MCF 10A (cell line): ENCODE measurements at places on chromosomes 2 and 18. TPM values are rescaled to one million over a fixed set of nuclear protein-coding genes. Genes with fewer than 3 reads are reported as not detected.

SOWAHC gene
- 25.6 and 35.3 TPM in 2 replicates for total RNA-seq

CREG2 gene
- total RNA-seq: not detected in 2 replicates

GRCh38 chr18:48826806-48827205 is 124.0 kb downstream of the SMAD7 start:
- no peaks in the 10 kb centered on the region for H3K27me3 ChIP-seq
- peaks cover 15% of the 10 kb centered on the region for H3K4me1 ChIP-seq
- H3K27ac ChIP-seq: peak overlapping the region; percentile 2
- H3K4me3 ChIP-seq: no peak overlapping the region

DNA sequence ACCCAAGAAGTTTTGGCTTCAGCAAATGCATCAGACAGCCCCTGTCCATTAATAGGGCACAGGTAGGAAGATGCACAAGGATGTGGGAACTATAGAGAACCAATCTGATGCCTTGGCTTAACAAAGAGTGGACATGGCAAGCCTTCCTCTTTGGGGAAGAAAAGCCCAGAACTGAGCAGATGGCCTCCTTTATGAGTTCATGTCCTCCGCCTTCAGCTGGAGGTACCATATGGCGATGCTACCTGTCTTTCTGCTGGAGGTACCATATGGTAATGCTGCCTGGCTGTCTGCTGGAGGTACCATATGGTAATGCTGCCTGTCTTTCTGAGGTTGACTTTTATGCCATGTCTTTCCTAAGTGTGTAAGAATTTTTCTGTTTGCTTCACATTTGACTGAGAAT is 6.0 kb downstream of the RETREG2 start:
- no peak for DNase-seq
- H3K4me1 ChIP-seq: no peaks in the 10 kb centered on the region
- no peak overlapping the region for H3K4me3 ChIP-seq

- no peak overlapping the region for H3K4me3 ChIP-seq
- peaks cover 3% of the 10 kb centered on the region for H3K27me3 ChIP-seq
- no peaks in the 10 kb centered on the region for H3K4me1 ChIP-seq
- no peak for DNase-seq
- no peaks in the 10 kb centered on the region for H3K36me3 ChIP-seq
Measured at GRCh38 chr2:20977520-20978180, 66.2 kb downstream of the APOB start.

DNA sequence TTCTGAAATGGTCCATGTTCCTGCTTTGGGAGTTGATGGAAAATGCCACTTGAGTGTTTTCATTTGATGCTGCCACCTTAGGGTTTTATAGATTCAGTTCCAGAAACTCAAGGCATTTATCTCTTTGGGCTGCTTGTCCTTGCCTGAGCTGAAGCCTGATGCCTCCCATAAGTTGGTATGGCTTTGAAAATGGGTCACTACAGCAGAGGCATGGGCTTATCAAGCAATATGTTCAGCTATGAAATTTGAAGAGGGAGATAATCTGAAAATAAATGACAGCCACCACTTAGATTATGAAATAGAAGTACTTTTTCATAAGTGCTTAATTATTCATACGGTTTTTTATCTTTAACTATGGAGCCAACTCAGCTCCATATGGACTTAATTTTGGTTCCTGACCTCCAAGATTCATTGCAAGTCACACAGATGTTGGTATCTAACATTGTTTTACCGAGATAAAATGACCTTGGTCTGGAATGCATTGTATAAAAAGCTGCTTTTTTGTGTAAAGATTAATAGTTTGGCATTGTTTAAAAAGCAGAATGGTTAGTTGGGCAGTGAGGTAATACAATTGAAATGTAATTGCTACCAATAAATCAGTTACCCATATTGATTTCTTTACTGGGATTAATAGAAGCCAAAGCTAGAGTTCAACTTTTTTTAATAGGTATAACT is 4.5 kb downstream of the SLC14A1 start:
- H3K4me1 ChIP-seq: no peaks in the 10 kb centered on the region
- no peak for DNase-seq
- no peak overlapping the region for H3K27ac ChIP-seq
- H3K4me3 ChIP-seq: no peak overlapping the region
- H3K27me3 ChIP-seq: no peaks in the 10 kb centered on the region
- H3K36me3 ChIP-seq: peaks cover 4% of the 10 kb centered on the region

- H3K4me3 ChIP-seq: no peak overlapping the region
- H3K27me3 ChIP-seq: peaks cover 70% of the 10 kb centered on the region
- H3K36me3 ChIP-seq: no peaks in the 10 kb centered on the region
- peak; percentile 2 for DNase-seq
- H3K27ac ChIP-seq: no peak overlapping the region
- no peaks in the 10 kb centered on the region for H3K4me1 ChIP-seq
Measured at GRCh38 chr2:231039821-231040364, 2.6 kb downstream of the C2orf72 start.
